ENCODE measurements at places on chromosomes 2 and 18.

- DNase-seq = no peak
Measured at GRCh38 chr2:224608104-224608503, 22.9 kb upstream of the CUL3 start.

DNA sequence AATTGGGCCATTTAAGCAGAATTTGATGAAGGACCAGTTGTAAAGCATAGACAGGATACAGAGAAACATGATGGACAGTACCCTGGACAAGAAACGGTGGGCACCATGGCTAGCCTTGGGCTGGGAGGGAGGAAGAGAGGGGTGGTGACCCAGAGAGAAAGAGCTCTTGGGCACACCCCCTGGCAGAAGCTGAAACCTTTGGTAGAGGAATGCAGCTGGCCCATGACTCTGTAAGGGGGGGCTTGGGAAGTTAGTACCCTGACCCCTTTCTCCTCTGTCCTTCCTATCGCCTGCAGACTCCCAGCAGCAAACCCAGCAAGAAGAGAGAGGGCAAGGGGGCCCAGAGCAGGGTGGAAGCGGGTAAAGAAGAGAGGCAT is 32.6 kb downstream of the MRPL44 start:
- no peak for DNase-seq

- no peak for DNase-seq
Measured at GRCh38 chr2:11774600-11774999, 28.2 kb downstream of the LPIN1 start.

DNA sequence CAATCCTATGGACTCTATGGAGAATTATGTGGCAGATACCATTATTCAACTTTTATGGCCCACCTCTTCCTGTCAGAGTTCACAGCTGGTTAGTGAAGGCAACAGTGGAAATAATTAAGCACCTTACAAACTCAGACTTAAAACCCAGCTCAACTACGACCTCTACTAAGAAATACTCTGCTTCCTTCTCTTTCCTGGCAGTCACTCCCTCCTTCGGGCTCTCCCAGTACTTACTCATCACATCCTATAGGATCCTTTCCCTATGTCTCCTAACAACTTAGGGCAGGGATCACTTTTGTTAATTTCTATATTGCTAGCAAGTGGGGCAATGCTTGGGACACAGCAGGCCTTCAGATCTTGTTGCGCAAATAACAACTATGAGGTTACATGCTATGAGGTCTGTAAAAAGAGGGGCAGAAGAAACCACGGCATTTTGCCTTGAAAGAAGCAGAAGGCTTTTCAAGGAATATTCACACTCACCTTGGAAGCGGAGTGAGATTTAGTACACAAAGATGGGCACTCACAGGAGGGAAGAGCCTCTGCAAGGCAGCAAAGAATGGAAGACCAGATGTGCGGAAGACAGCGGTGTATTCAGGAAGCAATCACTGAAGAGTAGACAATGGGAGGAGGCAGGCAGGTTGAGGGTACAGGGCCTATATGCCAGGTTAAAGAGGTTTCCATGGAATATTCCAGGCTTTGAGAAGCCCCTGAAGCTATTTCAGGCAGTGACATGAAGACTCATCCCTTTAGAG is 2.1 kb downstream of the STK39 start:
- no peak for DNase-seq

DNA sequence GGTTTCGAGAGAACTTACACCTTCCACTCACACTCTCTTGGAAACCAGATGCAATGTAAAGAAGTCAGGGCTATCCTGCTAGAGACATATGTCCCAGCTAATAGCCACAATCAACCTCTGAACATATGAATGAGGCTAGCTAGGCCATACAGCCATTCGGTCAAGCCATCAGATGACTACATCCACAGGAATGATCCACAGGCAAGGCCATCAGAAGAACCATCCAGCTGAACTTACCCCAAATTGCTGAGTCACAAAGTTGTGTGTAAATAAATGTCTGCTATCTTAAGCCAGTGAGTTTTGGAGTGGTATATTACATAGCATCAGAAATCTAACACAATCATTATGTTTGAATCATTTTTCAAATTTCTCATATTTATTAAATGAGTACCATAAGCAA is 5.2 kb upstream of the SPAST start:
- no peak for DNase-seq

DNA sequence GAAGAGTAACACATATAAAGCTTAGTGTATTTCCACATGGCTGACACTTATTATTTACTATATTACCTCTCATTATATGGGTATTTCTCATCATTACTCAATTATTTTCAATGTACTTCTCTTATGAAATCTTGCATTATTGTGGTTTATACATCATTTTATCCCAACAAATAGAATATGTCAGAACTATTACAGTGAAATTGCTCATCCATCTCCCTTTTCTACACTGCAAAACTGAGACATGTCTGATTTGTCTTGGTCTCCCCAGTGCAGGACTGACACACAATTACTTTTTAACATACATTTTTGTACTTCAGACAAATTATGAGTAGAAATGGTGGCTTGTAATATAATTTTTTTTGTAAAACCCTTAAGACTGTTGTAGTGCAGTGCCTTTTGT is 600.9 kb downstream of the PLCL1 start:
- DNase-seq = no peak

DNA sequence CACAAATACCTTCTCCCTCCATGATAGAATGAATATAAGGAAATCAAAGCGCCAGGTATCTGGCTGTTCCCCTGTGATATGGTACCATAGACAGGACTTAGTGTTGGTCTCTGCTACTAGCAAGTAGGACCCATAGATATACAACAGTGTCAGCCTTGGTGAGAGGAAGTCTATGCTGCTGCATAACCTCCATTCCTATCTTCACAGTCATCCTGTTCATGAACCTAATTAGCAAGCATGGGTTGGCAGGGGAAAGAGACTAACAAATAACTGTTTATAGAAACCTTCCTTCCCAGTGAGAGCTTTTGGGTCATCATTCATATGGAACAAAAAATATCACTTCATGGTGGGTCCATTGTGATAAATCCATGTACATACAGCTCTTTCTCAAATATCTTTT is 188.9 kb upstream of the FAM98A start:
- DNase-seq = no peak

- DNase-seq = no peak
Measured at GRCh38 chr18:2970772-2971659, 41.9 kb downstream of the LPIN2 start.

DNA sequence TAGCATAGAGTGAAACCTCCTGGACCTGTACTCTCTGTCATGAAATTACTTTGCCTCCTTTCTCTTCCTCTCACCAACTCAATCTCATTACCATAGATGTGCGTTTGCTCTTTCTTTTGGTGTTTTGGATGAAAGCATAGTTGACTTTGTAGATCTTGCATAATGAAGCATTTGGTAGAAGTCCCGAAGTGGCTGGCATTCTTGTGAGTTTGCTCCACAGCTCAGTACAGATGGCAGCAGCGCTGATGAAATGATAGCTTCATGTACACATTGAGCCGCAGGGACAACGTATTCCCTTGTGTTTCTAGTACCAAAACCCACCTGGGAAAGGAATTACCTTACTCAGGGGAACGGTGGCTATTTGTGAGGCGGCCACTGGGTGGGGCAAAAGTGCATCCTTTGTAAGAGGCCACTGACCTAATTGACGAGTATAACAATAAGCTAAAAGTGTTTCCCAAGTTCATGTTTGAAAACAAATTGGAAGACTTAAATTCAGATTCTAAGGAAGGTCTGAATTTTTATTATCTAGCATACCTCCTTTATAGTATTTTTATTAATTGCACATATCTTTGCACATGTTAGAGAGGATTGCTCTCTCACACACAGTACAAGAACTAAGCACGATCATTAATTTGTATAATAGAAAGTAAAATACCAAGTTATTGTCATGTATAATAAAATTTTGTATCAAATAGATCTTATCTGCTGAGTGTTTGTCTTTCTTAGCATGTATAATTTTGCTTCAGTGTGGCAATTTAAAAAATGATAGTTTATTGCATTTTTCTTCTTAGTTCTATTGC is 25.4 kb upstream of the CDH7 start:
- DNase-seq = no peak

DNA sequence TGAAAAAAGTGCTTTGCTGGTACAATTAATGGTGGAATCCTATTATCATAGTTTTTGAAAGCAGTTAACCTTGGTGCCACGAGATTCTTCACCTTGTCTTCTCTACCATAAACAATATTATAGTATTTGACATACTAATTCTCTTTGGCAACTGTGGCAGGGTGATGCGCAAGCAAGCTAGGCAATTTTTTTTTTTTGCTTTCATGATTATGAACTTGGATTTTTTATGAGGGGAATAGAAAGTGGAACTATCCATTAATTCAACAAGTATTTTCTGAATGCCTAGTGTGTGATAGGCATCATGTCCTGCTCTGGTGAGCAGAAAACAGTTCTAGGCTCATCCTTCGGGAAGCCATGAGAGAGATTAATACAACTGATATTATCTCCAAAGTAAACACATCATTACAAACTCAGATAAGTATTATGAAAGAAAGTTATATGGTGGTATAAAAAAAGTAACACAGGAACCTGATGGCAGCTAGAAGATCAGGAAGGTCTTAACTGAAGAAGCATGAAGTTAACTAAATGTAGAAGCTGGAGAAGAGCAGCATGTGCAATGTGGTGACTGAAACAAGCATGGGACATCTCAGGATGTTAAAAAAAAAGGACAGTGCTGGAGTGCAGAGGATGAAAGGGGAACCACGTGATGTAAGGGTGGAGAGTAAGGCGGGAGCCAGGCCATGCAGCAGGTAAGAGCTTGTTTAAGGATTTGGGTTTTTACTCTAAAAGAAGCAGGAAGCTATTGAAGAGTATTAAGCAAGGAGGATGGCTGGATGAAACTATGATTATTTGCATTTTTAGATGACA is 113.7 kb downstream of the ZEB2 start:
- no peak for DNase-seq

- no peak for DNase-seq
Measured at GRCh38 chr2:151228847-151229512, 32.7 kb downstream of the RBM43 start.

- no peak for DNase-seq
Measured at GRCh38 chr2:230578106-230578505, 134.5 kb upstream of the CAB39 start.

DNA sequence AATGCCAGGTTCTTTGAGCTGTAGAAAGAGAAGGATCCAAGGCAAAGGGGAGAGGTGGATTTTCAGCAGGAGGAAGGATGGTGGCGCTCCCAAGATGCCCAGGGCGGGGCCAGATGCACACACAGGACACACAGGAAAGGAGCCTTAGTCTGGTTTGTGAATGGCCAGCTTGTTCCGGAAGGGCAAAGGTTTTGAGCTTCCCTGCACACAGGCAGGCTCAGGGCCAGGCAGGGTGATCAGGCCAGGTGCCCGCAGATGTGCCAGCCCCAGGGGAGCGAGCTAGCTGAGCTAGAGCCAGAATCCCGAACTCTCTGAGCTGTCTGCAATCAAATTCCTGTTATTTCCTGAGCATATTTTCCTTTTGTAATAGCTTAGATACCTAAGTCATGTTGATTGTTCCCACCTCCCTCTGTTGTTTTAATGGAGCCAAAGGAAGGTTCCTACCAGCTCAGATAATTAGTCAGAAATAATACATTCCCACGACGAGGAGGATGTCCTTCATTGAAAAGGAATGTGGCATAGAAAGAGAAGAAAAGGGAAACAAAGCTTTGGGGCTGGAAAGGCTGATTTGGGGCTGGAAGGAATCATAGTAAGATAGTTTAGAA is 13.7 kb upstream of the OTOF start:
- DNase-seq = no peak

DNA sequence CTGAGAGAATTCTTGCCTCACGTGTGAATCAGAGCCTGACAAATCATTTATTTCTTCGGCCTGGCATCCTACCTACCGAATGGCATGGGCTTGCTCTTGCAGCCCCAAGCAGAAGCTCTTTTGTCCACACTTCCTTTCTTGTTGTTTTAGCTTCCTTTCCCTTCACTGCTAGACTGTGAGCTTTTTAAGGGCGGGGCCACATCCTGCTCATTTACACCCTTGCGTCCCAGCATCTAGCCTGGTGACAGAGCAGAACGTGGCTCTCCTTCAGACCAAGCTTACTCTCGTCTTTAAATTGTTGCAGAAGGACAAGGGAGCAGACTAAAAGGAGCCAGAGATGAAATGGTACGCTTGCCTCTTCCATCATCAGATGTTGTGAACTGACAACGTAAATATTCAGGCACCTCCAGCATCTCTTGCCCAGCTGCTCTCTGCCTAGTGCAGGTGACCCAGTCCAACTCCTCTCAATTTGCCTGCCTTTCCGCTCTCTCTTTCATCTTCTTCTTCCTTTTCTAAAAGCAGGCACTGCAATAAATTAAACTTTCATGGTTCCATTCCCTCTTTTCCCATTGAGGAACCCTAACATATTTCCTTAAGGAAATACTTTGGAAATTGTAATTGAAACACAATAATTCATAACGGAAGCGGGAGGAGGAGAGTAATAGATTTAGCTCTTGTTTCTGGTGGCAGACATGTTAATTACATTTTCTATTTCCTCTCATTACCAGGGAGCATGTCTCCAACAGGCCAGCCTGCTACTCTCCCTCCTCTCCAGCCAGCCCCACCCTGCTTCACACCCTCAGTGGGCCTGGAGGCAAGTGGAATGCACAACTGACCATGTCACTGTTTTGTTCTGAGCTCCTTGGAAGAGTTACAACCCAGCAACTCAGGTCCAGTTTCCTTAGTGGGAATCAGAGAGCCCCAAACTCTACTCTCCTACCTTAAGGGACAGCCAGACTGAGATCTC is 228.1 kb upstream of the TRIB2 start:
- no peak for DNase-seq

DNA sequence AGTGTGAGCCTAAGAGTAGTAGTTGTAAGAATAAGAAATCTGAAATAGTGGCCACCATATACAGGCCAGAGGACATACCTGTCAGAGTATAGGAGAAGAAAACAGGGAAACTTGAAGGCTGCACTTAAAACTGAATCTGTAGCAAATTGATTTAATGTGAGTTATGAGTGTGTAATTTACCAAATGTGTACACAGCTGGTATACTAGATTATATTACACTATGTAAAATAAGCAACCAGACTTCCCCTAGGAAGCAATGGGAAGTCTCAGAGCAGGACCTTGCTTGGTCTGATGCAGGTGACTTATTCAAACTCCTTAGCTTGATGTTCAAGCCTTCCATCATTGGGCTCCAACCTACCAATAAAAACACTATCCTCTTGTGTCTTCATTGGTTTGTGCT is 17.3 kb upstream of the EPC2 start:
- no peak for DNase-seq

DNA sequence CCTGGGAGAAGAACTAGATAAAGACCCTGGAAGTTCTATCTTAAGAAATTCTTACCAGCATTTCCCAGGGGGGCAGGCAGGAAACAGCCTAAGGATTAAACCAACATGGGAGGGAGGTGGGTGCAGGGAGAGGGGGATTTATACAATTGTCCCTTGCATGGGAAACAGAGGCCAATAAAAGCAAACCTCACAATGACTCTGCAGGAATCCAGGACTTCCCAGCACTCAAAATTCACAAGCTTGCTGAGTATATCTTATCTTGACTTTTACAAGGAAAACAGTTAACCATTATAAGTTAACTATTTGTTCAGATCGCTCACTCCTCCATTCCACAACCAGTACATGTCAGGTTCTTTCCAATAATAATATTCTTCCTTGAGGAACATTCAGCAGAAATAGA is 241.3 kb downstream of the MREG start:
- no peak for DNase-seq

- no peak for DNase-seq
Measured at GRCh38 chr2:160345071-160345764, 145.1 kb upstream of the ITGB6 start.
